Left forelimb (tissue), 1 donor: ENCODE measurements at places on chromosomes 2 and 18.
A peak's percentile ranks its signal among the peaks of the same experiment; 100 is the strongest.

- no peak for DNase-seq
These were observed 18.8 kb downstream of the ZNF407 start for GRCh38 chr18:74616494-74616893.

DNA sequence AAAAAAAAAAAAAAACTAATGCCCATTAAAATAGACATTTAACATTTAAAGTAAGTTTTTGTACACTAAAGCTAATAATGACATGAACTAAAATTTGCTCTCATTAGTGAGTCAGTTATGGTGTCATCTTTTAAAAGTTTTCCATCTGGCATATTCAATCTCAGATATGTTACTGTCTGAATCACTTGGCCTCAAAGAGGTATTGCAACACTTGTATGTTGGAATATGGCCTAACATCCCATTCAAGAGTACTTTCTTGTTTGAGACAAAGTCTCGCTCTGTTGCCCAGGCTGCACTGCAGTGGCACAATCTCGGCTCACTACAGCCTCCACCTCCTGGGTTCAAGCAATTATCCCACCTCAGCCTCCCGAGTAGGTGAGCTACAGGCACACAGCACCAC lies 169.7 kb downstream of the TMEM163 start:
- DNase-seq, result no peak

GRCh38 chr2:159903443-159904126 lies 105.6 kb upstream of the CD302 start:
- no peak for DNase-seq

DNA sequence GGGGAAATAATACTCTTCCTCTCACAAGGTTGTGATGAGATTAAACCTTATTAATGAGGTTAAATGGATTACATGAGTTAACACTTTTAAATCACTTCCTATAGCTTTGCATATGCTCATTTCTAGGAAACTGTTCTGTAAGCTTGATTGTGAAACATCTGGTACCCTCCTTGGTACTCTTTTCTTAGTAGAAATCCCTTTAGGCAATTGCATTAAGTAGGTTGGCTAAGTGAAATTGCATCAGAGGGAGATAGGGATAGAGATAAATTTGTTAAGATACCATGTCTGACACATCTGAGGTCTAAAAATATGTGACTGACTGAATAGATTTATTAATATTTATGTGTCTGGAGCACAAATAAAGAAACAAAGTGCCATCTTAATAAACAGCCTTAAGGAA lies 275.9 kb upstream of the MAP2 start:
- no peak for DNase-seq

DNA sequence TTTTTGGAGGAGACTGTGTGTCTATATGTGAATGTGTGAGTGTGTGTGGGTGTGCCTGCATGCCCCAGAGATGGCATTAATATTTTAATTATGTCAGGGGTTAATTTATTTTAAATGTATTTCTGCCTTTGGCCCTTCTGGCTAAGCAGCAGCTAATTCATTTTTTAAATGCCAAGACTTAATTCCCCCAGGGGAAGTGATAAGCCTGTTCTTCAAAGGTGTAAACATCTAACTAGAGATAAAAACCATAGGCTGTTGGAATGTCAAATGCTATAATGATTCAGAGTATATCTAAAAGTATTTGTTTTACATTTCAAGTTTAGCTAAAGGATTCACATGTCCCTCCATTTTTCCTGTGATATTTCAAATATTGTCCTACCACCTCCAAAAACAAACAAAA lies 184.7 kb downstream of the SPP2 start:
- DNase-seq, result no peak

DNA sequence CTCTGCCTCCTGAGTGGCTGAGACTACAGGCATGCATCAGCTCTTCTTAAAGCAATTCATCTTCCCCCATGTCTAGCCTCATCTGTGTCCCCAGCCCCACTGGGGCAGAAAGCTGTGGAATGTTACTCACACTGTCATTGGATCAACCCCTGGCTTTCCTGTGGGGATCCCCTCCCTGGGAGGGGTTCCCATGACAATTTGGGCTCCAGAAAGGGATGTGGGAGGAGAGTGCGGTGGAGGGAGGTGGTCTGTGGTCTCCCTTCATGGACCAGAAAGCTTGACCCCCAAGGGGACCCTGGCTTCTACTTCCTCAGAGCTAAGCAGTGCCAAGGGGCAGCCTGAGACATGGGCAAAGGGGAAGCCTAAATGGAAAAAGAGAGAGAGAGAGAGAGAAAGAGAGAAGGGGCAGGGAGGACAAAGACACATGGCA lies 1.3 kb downstream of the NGEF start:
- DNase-seq, result peak; percentile 51

GRCh38 chr2:231521-232185 lies 32.2 kb downstream of the SH3YL1 start:
- DNase-seq, result no peak

- DNase-seq, result no peak
These were observed 40.9 kb downstream of the TCF4 start for GRCh38 chr18:55546851-55547704.

GRCh38 chr2:200770847-200771246 lies 40.9 kb upstream of the BZW1 start:
- DNase-seq, result no peak

GRCh38 chr2:218501665-218502064 lies 66.5 kb downstream of the USP37 start:
- no peak for DNase-seq

DNA sequence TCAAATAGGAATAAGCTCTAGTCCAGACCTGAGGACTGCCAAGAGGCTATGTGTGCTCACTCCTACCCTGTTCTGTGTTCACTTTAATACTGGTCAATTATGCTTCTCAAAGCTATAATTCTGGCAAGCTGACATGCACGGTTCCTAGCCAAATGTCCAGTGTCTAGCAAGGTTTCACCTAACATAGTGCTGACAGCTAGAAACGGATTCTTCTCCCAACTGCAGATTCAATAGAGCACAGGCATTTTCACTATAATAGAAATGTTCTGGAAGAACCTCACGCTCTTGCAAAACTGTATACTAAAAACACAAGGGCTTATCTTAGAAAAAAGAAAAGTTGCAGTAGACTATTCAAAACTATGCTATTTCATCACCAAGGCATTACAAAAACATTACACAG lies 45.1 kb downstream of the HDAC4 start:
- DNase-seq, result no peak

GRCh38 chr2:219252084-219252483 lies 959 bp upstream of the TUBA4B start:
- no peak for DNase-seq

DNA sequence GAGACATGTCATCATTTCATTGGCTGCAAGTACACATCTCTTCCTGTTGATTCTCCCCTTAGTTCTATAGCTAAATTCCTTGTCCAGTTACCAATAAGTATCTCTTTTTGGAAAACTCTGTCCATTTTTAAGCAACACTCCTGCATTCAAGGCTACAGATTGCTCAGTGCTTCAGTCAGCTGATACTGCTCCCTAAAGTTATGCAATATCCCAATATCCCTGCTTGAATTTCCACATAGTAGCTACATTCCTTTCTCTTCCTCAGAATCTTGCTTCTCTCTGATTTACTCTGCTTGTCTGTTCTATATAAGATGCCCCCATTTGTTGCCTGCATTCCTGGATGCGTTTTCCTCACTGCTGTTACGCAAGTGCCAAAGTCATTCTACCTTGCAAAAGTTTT lies 109.8 kb downstream of the PARD3B start:
- no peak for DNase-seq

DNA sequence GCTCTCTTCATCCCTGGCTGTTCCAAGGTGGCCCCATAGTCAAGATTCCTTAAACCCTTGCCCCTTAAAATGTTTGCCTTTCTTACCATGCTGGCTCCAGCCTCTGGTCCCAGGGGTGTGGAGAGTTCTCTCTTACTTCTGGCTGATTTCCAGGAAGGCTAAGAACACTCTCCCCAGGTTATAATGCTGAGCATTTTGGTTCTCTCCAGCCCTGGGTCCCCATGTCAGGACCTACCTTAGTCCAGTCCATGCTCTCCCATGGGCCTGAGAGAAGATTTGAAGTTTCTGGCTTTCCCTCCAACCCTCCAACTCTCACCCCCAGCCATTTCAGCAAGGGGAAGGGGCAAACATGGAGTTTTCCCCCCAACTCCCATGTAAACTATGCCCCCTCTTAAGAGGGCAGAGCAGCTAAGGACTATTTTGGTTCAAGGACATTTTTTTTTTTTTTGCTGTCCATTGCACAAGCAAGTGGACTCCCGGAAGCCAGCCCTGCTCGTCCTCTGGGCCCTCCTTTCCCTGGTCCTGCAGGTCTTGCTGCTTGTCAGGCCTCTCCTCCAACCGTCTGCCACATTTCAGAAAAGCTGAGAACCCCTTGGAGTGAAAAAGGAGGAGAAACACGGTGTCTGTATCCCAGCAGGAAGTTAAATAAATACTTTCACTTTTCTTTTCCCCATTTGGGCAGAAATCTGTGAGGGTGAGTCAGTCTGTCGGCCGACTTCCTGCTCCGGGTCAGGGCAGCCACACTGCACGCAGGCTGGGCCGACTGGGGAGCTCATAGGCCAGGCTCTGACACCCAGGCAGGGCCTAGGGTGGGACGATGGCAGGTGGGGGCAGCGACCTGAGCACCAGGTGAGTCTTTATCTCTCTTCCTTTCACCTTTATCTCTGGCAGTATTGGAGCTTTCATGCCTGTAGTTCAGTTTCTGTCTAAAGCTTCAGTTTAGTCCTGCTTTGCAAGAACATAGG lies at the start of gene SP140L:
SP140L (plus strand) TSS at position 741 of the 965 bp plus-strand sequence; CDS start at position 818, 77 bp downstream.
- no peak for DNase-seq

DNA sequence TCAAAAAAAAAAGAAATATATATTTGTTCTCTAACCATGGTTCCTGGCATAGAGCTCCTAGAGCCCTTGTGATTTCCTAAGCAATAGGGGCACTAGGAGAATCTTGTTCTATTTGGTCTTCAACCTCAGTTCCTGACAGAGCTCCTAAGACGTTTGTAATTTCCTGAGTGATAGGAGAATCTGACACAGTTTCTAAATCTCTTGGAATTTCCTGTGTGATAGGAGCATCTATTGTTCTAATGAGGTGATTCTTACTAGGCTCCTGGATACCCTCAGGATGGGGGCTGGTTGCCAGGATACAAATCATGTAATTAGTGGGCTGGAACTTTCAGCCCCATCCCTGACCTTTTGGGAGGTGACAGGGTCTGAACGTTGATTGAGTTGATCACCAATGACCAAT lies 245.8 kb downstream of the ZEB2 start:
- DNase-seq, result no peak

GRCh38 chr2:39723497-39723896 lies 55.6 kb downstream of the THUMPD2 start:
- no peak for DNase-seq

DNA sequence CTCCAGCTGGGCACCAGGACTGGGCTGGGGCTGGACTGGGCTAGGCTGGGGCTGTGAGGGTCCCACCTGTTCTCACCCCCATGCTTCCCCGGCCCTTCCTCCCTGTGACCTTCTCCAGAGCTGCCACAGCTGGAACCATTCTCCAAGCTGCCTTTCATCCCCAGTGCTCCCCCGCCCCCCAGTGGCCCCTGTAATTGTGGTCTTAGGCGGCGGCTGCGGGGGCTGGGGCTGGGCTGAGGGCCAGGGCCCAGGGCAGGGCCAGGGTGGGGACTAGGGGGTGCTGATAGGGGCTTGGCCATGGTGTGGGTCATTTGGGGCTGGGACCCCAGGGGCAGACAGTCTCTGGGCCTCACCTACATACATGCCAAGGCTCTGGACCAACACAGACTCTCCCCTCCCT lies 2.8 kb upstream of the WNT10A start:
- DNase-seq, result no peak

- DNase-seq, result no peak
These were observed 74.7 kb upstream of the PPM1B start for GRCh38 chr2:44093970-44094369.

DNA sequence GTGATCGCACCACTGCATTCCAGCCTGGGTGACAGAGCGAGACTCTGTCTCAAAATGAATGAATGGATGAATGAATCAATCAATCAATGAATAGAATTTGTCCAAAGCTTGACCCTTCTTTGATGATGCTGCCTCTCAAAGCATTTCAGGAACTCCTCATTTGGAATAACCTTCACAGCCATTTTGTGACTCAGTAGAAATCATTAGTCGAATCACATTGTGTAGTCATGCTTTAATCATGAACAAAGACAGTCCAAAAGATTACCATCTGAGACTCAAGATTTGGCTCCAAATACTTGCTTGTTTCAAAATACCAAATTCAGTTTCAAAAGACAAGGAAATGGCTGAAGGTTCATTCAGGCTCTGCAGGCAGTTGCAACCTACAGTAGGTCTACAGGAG lies 83.1 kb downstream of the VWA3B start:
- no peak for DNase-seq

DNA sequence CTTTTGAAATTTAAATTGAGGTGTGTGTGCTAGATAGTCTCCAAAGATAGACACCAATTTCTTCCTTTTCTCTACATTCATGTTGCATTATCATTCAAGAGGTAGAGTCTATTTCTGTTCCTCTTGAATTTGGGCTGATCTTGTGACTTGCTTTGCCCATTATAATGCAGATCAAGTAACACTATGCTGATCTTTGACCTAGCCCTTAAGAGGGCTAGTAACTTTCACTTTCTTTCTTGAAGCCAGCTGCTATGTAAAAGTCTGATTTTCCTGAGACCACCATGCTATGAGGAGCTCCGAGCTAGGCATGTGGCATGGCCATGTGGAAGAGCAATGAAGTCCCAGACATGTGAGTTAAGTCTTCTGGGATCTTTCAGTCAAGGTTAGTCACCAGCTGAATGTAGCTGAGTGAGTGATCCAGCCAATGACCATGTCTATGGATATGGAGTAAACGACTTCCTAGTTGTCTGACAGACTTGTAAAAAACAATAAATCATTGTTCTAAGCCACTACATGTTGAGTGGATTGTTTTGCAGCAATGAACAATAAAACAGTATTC lies 189.4 kb upstream of the CWC22 start:
- no peak for DNase-seq

GRCh38 chr2:207970147-207970825 lies 55.0 kb downstream of the PLEKHM3 start:
- DNase-seq, result no peak

GRCh38 chr2:200306931-200307723 lies 634 bp downstream of the SPATS2L start:
- DNase-seq, result peak; percentile 72

GRCh38 chr2:184814421-184814820 lies 216.1 kb downstream of the ZNF804A start:
- no peak for DNase-seq

GRCh38 chr18:74905247-74905646 lies 303.7 kb downstream of the PTGR3 start:
- no peak for DNase-seq

- no peak for DNase-seq
These were observed 177.8 kb downstream of the TMEM163 start for GRCh38 chr2:134540990-134541389.

DNA sequence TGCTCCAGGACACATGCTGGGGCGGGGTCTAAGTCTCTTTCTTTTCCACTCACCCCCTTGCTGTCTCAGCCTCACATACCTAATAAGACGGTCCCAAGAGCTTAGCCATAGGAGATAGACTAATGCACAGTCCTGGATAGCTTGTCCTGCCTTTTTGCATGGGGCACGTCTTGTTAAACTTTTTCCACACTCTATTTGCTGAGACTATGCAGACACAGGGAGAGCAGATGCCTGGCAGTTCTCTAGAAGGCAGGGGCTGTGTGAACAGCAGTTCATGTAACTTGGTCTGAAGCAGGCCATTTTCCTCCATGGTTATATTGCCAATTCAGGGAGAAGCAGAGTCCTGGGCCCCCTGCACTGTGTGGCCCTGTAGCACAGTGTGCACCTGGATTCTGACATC lies 142.1 kb downstream of the SEPTIN10 start:
- DNase-seq, result no peak
